ENCODE measurements at places on chromosomes 4 and X.

DNA sequence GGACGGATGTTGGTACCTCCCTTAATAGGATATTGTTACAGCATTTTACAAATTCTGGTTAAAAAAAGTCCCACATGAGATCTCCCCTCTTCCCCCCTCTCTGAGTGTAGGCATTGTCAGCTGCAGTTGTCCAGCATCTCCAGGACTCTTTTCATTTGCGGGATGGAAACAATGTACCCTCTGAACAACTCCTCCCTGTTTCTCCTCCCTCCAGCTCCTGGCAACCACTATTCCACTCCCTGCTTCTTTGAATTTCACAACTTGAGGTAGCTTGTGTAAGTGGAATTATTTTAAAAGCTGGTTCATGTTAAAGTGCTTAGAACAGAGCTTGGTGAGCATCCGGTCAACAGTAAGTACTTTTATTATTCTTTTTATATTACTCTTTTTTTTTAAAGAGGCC, 69.8 kb downstream of the TBL1X start:
- no peak for DNase-seq

DNA sequence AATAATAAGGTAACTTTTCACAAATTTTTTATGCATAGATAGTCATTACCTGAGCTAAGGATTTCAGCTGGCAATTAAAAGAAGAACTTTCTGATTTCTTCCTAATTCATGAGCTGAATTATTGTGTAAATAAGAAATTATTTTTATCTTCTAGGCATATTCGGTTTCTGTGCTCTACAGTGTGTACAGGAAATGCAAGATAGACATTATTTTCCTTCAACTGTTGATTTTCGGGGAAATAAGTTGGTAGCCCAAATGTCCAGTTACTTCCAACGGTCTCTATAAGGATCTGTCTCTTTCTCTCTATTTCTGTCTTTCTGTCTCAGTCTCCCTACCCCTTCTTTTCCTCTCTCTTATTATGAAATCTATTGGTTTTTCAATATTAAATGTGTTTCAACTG, 137.3 kb upstream of the CLNK start:
- no peak for DNase-seq

GRCh38 chr4:26864899-26865298, 4.3 kb downstream of the STIM2 start:
- no peak for DNase-seq

GRCh38 chrX:148593146-148593545, 92.7 kb downstream of the AFF2 start:
- DNase-seq = no peak

DNA sequence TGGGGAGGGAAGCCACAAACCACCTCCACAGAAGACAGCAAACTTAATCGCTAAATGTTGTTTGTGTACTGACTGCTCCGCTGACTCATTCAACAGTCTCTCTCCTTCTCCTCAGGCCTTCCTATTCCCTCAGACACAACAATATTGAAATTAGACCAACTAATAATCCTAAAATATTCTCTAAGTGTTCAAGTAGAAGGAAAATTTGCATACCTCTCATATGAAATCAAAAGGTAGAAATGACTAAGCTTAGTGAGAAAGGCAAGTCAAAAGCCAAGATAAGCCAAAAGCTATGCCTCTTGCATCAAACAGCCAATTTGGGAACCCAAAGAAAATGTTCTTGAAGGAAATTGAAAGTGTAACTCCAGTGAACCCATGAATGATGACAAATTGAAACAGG, 75.7 kb upstream of the ARHGAP24 start:
- DNase-seq = no peak

GRCh38 chr4:101952985-101953384, 162.5 kb downstream of the BANK1 start:
- DNase-seq = no peak

- DNase-seq = no peak
These were observed 334.3 kb upstream of the GATB start for GRCh38 chr4:152094970-152095700.

DNA sequence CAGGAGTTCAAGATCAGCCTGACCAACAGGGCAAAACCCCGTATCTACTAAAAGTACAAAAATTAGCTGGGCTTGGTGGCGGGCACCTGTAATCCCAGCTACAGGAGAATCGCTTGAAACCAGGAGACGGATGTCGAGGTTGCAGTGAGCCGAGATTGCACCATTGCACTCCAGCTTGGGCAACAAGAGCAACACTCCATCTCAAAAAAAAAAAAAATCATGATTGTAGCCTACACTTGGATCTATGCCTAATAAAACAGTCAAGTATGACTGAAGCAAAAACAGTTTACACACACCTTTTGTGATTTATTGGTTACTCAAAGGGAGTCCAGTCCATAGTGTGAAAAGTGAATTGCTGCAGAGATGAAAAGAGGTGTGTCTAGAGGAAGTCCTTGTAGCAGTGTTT, 34.7 kb upstream of the TASL start:
- DNase-seq = no peak

GRCh38 chrX:97527725-97528124, 644.0 kb downstream of the RPA4 start:
- DNase-seq = no peak

- DNase-seq = no peak
These were observed 276.0 kb downstream of the FBXW7 start for GRCh38 chr4:152259866-152260265.

- no peak for DNase-seq
These were observed 76.9 kb downstream of the CAMK2D start for GRCh38 chr4:113684534-113685091.

DNA sequence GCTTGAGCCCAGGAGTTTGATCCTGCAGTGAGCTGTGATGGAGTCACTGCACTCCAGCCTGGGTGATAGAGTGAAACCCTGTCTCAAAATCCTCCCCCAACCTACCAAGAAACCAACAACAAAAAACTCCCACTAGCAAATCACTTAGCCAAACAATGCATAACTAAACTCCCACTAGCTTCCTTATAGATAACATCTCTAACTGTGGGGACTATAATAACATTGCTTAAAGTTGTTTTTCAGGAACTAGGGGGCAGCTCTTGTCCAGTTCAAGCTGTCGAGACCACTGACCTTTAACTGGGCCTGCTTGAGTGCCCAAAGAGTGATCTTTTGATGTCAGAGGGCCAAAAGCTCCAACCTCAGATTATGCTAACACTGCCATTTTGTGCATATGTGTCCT, 81.7 kb downstream of the FREM3 start:
- no peak for DNase-seq

GRCh38 chrX:13334491-13334890, 14.6 kb upstream of the ATXN3L start:
- DNase-seq = no peak

DNA sequence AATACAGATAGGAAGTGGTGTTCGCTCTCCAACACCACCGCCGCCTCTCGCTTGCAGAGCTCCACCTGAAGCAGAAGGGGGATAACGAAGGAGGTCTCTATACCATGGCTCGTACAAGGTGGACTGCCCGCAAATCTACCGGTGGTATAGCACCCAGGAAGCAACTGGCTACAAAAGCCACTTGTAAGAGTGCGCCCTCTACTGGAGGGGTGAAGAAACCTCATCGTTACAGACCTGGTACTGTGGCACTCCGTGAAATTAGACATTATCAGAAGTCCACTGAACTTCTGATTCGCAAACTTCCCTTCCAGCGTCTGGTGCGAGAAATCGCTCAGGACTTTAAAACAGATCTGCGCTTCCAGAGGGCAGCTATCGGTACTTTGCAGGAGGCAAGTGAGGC, 5.2 kb upstream of the BMP15 start:
- no peak for DNase-seq

DNA sequence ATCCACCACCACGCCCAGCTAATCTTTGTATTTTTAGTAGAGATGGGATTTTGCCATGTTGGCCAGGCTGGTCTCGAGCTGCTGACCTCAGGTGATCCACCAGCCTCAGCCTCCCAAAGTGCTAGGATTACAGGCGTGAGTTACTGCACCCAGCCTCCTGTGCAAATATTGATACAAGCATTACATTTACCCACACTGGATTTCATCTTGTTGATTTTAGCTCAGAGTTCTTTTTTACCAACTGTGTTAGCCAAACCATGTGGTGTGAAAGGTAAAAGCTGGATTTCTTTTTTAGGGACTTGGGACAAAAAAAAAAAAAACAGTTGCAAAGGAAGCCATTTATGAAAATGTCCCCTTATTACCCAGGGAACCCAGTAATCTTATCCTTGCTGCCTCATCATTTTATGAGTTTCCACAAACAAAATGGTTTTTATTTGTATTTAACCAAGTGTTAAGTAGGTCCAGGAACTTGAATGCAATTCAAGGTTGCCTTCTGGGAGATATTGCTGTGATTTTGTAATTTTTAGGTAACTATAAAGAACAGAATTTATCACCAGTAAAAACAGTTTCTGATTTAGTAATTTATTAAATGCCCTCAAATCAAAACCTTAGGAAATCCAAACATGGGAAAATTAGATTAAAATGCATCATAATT, 202.5 kb downstream of the PALLD start:
- no peak for DNase-seq

DNA sequence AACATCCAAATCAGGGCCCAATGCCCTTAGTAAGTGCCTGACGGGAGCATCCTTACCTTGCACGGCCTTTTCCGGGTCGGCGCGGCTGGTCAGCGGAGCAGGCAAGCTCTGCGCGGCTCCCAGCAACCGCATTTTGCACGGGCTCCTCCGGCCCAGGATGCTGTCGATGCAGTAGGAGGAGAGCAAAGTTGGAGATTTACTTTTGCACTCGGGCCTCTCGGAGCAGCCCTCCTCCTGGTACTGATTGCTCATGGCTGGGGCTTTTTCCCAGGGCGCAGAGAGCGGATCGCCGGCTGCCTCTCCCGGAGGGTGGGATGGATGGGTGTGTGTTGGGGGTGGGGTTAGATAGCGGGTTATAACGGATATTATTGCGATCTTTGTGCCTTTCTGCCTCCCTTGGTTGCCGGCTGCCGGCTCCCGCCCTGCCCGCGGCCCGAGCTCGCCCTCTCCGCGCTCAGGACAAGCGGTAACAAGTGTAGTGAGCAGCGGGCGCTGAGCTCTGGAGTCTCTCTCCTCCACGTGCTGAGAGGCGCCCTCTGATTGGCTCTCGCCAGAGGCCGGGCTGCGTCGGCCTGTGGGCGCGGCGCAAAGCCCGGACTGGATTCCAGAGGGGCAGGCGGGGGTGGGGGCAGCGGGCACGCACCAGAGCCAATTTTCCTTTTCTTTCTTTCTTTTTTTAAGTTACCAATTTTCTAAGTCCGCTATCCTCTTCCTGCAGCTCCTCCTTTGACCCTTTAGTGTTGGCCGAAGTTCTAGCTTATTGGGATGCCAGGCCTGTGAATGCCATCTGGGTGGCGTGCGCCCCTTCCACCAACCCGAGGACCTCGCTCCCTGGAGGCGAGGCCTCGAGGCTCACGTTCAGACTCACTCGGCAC, at the start of gene ARX:
ARX (minus strand) TSS at position 480 of the 875 bp plus-strand sequence; CDS start at position 252, 228 bp downstream.
- DNase-seq = no peak

- DNase-seq = no peak
These were observed 1.6 kb upstream of the NAT8L start for GRCh38 chr4:2057382-2058065.

DNA sequence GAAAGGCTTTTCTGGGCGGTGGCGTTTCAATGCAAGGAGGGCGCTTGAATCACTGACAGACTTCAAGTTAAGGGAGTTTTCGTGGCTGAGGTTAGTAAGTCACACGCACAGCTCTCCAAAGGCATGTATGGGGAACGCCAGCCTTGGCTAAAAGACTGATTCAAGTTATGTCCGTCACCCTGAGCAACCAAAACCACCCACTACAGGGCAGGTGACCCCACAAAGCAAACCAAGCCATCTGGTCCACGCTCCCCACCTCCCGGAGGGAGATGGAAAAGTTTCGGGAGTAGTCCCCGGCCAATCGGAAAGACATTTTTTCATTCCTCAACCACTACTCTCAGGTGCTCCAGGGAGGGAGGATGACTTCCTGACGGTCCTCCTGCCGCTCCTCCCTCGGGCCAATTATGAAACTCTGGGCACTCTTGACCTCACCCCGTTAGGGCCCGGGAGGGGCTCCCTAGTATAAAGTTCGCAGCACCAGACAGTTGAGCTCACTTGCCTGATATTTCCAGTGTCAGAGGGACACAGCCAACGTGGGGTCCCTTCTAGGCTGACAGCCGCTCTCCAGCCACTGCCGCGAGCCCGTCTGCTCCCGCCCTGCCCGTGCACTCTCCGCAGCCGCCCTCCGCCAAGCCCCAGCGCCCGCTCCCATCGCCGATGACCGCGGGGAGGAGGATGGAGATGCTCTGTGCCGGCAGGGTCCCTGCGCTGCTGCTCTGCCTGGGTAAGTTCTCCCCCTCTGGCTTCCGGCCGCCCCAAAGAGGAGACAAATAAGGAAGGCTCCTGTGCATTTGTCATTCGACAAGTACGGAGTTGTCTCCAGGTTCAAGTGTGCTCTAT, at the start of gene EREG:
EREG (plus strand) TSS at position 494 of the 840 bp plus-strand sequence; CDS start at position 658, 164 bp downstream.
- DNase-seq = no peak
